Prostate gland (tissue), 2 donors: ENCODE measurements at places on chromosomes 7 and 10. TPM values are rescaled to one million over a fixed set of nuclear protein-coding genes. Genes with fewer than 3 reads are reported as not detected.
A peak's percentile ranks its signal among the peaks of the same experiment; 100 is the strongest.

GRCh38 chr10:55500931-55501559 is 700.0 kb upstream of the PCDH15 start:
- no peak for DNase-seq

DNA sequence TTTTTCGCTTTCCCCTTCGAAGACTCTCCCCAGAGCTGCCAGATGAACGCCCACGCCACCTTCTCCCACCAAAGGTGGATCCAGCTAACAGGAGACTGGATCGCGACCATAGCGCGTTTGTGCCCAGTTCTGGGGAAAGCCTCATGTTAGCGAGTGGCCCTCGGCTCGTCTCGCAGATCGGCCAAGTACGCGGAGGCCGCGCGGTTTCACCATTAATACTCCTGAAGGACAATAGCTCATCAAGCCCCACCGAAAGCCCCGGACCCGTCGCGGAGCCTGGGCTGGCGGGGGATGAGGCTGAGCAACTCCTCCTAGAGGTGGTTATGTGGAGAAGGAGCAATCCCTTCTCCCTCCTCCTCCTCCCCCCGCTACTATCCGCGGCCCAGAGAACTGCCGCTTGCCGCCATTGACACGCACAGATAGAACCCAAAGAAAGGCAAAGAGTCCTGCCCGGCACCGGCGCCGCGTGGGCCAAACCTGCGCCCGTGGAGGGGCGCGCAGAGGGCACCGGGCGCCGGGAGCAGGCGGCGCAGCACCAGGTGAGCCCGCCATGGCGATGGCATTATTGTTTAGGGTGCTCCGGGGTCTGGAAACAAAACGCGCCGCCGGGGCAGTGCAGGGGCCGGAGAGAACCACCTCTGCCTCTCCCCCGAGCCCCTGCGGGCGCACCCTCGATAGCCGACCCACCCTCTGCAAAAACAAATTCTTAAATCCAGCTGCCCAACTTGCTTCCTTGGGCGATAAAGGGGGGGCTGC is at the start of gene MACROH2A2:
TSS of gene MACROH2A2 (plus strand) at position 385 of the 756 bp plus-strand sequence. CDS start 22,813 bp downstream, outside the sequence.
- DNase-seq = peak; percentile 63

GRCh38 chr7:45917064-45917463 is 4.0 kb downstream of the IGFBP3 start:
- DNase-seq = no peak

DNA sequence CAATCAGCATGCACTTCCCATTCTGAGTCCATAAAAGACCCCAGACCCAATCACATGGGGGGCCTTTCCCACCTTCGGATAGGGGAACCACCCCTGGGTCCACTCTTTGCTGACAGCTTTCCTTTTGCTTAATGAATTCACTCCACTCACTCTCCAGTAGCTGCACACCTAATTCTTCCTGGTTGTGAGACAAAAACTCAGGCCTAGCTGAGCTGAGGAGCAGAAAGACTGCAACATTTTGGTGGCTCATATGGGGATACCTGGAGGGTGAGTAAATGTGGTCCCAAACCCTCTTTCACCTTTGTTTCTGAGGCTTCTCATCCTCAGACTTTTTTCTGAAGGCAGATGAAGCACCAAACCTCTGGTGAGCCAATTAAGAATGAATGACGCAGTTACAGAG is 138.1 kb downstream of the WDR11 start:
- no peak for DNase-seq

DNA sequence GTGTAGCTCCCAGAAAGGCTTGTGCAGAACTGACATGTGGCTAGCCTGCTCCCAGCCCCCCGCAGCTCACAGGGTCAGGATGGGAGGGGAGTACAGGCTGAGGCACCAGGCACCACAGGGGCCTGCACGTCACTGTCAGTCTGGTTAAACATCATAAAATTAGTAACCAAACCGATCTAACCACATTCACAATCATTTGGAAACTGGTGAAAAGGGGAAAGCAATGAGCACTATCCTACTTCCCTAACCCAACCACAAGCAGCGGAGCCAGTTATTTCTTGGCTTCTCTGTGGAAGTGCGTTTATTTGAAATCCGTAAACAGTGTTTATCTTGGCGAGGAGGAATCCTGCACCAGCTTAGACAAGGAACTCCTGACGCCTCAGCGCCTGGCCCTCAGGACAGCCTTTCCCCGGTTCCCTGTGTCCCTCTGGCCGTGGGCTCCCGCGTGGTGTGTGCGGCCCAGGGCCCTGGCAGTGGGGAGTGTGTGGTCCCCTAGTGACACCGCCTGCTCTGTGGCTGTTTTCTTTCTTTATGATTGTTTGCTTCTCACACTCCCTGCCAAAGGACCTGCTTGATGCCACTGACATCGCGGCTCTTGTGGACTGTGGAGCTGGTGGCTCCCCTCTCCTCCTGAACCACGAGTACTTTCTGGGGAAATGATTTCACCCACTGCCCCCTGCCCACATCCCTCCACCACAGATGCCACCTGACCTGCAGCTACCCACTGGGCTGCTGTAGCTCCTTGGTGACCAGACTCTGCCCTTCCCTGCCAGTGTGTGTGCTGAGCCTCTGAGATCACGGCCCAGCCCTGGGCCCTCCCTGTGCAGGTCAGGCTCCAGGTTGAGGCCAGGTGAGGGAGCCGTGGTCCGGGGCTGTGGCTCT is 38.0 kb downstream of the INPP5A start:
- peak; percentile 92 for DNase-seq

DNA sequence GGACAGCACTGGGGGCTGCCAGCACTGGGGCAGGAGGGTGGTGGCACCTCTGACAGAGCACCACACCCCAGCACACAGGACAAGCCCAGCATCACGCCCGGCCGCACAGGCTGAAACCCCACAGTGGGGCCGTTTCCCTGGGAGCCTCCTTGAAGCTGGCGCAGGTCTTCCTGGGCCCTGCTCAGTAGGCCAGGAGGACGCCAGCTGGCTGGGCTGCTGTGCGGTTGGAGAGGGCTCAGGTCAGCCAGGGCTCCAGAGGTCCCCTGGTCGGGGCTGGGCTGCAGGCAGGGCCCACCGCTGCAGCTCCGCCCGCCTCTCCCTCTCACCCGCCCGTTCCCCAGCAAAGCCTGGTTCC is 137.3 kb downstream of the TCERG1L start:
- no peak for DNase-seq

DNA sequence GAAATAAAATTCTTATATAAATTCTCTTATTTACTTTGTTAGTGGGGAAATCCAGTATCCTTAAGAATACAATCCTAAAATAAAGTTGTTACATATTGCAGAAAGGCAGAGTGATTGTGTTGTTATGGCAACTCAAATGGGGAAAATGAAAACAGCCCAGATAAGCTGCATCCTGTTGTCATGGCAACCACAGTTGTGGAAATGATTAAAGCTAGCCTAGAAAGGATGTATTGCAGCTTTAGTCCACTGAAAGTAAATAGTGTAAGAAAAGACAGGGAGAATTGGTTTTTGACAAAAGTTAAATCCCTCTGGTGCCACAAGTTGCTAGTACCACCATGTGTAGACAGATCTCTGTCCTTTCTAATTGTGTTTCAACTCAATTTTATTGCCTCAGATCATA is 43.2 kb downstream of the BTRC start:
- DNase-seq = no peak

DNA sequence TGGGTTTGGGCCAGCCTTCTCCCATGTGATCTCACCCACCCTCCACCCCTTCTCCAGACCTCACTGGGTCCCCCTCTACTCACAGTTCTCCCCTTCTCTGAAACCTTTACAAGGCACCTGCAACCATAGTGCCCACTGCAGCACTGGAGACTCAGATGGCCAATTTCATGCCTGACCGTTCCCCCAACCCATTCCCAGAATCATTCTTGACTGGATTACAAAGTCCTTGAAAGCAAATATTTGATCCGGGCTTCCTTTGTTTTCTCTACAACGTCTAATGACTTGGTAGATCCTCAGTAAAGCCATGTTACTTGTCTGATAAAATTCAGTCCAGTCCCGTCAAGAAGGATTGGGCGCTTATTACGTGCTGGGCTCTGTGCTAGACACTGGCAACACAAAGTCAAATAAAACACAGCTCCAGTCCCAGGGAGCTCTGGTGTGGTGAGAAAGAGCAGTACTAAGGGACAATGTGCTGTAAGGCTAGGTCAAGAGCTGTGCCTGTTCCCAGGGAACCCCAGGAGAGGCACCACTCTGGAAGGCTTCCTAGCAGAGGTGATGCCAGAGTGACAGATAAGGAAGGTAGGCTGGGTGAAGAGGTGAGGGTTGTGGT is 36.5 kb downstream of the SH3PXD2A start:
- no peak for DNase-seq

DNA sequence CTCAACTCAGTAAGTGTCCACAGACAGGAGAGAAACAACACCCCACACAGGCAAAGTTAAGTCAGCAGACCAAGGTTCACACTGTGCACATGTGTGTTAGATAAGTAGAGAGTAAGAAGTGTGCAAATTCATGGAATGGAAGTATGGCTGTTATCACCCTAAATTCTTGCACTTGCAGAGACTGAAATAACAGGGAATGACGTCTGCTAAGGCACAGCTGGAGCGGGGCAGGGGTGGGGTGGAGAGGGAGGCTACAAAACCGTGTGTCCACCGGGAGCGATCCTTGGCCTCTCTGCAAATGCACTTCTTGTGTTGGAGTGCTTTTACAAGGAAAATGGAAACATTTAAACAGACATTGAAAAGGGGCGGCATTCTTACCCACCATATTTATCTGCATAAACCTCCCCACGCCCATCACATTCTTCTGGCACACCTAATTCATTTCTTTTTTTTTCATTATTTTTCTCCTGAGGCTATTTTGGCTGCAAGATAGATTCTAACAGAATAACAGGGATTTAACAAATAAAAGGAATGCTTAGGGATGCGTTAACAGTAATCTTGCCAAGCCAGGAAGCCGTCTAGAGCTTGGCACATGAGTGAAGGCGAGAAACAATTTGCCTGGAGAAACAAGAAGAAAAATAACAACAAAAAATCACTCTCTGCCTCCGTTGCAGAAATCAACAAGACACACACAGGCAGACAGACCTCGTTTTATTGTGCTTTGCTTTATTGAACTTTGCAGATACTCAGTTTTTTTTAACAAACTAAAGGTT is 30.1 kb downstream of the TNS3 start:
- no peak for DNase-seq

GRCh38 chr7:130908345-130909160 is 174.5 kb upstream of the KLF14 start:
- no peak for DNase-seq

- no peak for DNase-seq
Observed at GRCh38 chr7:467856-468545, 51.6 kb downstream of the PDGFA start.

DNA sequence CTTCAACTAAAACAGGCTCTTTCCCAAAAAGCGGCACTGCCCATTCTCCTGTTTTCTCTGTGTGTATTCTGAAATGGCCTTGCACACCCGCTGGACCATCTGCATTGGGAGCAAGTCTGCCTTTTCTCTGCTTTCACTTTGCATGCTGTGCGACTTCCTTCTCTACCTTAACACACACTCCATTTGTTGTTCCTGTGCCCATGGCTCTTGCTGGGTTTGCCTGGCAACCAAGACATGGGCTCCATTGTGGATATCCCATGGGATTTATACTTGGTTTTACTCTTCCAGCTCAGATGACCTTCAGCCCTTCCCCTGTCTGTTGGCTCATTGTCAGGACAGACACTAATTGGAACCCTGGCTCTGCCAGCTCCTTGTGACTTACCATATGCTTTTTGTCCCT is 465.3 kb downstream of the REEP3 start:
- no peak for DNase-seq

DNA sequence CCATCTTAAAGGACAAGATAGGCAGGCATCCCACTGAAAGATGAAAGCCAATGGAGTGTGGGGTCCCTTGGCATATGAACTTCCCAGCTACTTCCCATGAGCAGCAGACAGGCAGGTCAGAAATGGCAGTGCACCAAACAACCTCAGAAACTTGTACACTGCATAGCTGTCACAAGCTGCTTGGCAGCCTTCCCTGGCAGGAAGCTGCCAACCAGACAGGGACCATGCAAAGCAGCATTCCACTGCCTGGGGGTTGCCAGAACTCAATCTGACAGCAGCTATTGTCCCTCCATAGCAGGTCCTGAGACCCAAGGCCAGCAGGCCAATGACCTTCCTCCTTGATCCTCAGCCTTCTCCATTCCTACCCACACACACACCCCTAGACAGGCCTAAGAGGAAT is 139.5 kb downstream of the PLCE1 start:
- DNase-seq = peak; percentile 80

GRCh38 chr10:71773221-71773971 is at the start of gene VSIR:
TSS of gene VSIR (minus strand) at chr10:71773520. CDS start at chr10:71773439, 81 bp downstream.
- DNase-seq = peak; percentile 79

DNA sequence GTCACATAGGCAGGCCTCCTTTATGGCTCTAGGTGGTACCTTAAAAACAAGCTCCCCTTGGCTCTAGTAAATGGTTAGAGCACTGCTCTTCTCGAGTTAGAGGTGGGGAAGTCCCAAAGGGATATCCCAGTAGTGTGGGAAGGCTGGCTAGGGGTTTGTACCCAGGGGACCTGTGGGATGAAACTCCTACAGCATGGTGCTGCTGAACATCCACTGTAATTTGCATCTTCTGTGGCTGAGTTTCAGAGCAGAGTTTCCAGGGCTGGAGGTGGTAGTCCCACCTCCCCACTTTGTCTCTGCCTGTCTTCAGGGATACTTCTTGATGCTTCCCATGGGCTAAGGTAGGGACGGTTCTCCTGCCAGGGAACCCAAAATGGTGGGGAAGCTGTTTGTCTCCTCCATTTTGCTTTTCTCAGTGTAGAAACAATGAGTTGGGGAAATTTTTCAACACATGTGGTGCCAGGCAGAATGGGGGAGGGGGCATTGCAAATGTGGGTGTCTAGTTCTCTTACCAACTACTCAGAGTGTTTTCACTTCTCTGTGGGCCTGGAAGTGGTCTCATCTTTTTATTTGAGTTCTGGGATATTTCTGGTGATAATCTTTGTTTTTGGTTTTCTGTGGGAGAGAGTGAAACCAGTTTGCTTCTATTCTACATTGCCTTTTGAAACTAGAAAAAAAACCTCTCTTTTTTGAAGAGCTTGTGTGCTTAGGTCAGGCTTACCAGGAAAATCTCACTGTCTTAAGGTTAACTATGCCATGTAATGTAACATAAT is 36.3 kb downstream of the SCART1 start:
- no peak for DNase-seq

GRCh38 chr7:83449781-83450180 is 199.2 kb downstream of the SEMA3E start:
- DNase-seq = no peak

MMRN2 gene
- total RNA-seq = 26.1 TPM

PALD1 gene
- 6.6 TPM for total RNA-seq

ACHE gene
- total RNA-seq = 6.6 TPM

DNAJC12 gene
- total RNA-seq = 6.4 TPM

GPR37 gene
- 69.4 TPM for total RNA-seq

HPSE2 gene
- 2.4 TPM for total RNA-seq

UPK3B gene
- 6.6 TPM for total RNA-seq

SRRM3 gene
- 3.1 TPM for total RNA-seq

PGAM2 gene
- total RNA-seq = 9.7 TPM

GJD4 gene
- 1.1 TPM for total RNA-seq

CRPPA gene
- total RNA-seq = 1.6 TPM

CLIP2 gene
- 18.6 TPM for total RNA-seq
